ENCODE measurements at places on chromosomes 13 and 19. TPM values are rescaled to one million over a fixed set of nuclear protein-coding genes. Genes with fewer than 3 reads are reported as not detected.

DNA sequence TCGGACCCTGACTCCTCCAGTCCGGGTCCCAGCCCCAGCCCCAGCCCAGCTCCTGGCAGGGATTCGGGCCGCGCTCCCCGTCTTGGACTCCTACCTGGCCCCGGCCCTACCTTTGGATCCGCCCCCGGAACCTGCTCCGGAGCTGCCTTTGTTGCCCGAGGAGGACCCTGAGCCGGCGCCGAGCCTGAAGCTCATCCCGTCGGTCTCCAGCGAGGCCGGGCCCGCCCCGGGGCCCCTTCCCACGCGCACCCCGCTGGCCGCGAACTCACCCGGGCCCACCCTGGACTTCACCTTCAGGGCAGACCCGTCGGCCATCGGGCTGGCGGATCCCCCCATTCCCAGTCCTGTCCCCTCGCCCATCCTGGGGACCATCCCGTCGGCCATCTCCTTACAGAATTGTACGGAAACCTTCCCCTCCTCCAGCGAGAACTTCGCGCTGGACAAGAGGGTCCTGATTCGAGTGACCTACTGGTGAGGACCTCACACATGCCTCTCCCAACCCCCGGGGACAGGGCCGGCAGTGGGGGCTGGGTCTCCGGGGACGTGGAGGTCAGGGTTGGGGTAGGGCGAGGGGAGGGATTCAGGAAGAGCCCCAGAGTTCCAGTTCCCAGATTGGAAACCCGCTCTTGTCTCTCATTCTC lies 732 bp downstream of the SELENOV start:
- H3K4me3 ChIP-seq: peak overlapping the region; percentile 25
- no peak overlapping the region for H3K27ac ChIP-seq

The KLK8 gene
- total RNA-seq: not detected

- H3K4me3 ChIP-seq: no peak overlapping the region
- H3K36me3 ChIP-seq: no peaks in the 10 kb centered on the region
- no peak overlapping the region for H3K27ac ChIP-seq
- DNase-seq: no peak
- peaks cover 33% of the 10 kb centered on the region for H3K27me3 ChIP-seq
- no peaks in the 10 kb centered on the region for H3K4me1 ChIP-seq
These were observed 2.7 kb upstream of the RASAL3 start for GRCh38 chr19:15466851-15467733.

DNA sequence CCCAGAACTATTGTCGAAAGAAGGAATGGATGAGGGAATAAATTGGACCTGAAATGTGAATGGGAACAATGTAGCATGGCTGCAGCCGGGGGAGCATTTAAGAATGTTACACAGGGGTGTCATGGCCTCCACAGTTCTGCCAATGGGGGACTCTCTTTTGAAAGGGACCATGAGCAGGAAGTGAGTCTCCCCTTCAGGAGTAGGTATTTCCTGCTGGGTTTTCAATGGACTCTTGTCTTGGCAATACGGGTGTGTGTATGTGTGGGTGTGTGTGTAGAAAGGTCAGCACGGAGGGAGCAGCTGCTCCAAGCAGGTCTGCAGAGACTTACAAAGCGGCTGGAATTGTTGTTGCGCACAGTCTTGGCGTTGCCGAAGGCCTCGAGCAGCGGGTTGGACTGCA lies 24.4 kb downstream of the MYO1F start:
- H3K4me1 ChIP-seq: no peaks in the 10 kb centered on the region
- no peak overlapping the region for H3K27ac ChIP-seq
- no peaks in the 10 kb centered on the region for H3K36me3 ChIP-seq
- H3K27me3 ChIP-seq: no peaks in the 10 kb centered on the region
- no peak for DNase-seq

DNA sequence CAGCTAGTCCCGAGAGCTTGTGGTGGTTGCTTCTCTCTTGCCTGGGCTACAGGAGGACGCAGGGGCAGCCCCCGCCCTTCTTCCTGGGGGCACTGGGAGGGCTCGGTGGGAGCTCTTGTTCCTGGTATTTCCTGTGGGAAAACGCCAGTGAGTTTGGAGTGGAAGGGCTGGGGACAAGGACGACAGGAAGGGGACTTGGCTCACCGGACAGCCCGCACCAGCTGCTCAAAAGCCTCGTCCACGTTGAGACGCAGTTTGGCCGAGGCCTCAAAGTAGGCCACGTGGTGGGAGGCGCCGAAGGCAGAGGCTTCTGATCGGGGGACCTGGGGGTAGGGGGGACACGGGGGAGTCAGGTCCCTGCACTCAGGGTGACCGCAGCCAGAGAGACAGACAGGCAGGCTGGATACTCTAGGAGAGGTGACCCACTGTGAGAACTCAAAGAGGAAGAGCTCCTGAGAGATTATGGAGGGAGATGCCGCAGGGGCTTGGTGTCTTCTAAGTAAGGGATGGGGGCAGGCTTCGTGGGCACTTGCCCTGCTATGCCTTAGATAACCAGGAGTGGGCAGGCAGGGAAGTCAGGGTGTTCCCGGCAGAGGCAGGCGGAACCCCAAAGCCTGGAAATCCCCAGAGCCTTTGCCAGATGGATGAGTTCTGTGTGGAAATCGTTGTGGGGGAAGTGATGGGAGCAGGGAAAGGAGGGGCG lies 4.3 kb downstream of the RRAS start:
- no peak for DNase-seq
- H3K4me3 ChIP-seq: no peak overlapping the region
- peaks cover 5% of the 10 kb centered on the region for H3K36me3 ChIP-seq
- no peaks in the 10 kb centered on the region for H3K27me3 ChIP-seq
- H3K4me1 ChIP-seq: peaks cover 18% of the 10 kb centered on the region
- H3K27ac ChIP-seq: peak overlapping the region; percentile 3

GRCh38 chr19:7078008-7078407 lies 8.5 kb downstream of the ZNF557 start:
- H3K36me3 ChIP-seq: peaks cover 100% of the 10 kb centered on the region
- no peaks in the 10 kb centered on the region for H3K4me1 ChIP-seq
- no peaks in the 10 kb centered on the region for H3K27me3 ChIP-seq
- H3K4me3 ChIP-seq: no peak overlapping the region

The GPR42 gene
- not detected for total RNA-seq

DNA sequence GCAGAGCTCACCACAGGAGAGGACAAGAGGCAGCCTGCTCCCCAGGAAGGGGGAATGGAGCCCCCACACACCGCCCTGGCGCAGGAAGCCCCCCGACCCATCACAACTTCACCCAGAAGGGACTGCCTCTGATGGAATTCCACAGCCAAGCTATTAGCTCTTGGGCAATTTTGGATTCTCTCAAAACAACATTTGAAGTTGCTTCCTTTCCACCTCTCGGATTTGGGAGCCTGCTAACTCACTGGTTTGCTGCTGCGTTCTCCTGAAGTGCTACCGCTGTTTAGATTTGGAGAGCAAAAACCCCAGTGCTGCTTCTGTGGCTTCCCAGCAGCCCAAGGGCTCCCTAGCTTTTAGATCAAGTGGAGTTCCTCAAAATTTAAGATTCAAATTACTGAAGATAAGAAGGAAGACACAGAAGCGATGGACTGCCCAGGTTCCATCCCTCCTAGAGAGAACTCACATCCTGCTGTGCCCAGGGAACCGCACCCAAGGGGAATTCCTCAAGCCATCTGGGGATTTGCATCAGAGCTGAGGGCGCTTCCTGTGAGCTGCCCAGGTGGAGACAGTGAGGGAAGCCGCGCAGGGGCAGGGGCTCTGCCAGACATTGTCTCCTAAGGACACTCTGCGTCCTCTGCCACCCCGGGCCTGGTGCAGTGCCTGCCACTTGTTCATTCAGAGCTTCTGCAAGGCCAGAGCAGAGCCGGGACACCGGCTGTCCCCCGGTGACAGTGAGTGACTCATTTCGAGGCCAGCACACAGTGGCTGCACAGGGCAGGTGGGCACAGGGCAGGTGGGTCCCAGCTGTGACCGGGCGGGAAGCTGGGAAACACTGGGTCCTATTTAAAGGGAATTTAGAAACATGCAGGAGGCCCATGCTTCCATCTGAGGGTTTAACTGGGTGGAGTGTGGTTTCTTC lies 45.5 kb downstream of the COL4A1 start:
- peaks cover 50% of the 10 kb centered on the region for H3K4me1 ChIP-seq
- DNase-seq: no peak
- no peak overlapping the region for H3K4me3 ChIP-seq
- H3K27ac ChIP-seq: peak overlapping the region; percentile 67
- no peaks in the 10 kb centered on the region for H3K36me3 ChIP-seq
- H3K27me3 ChIP-seq: no peaks in the 10 kb centered on the region
